NCI-H345 (cell line): ENCODE measurements at places on chromosomes 1 and 21.

DNA sequence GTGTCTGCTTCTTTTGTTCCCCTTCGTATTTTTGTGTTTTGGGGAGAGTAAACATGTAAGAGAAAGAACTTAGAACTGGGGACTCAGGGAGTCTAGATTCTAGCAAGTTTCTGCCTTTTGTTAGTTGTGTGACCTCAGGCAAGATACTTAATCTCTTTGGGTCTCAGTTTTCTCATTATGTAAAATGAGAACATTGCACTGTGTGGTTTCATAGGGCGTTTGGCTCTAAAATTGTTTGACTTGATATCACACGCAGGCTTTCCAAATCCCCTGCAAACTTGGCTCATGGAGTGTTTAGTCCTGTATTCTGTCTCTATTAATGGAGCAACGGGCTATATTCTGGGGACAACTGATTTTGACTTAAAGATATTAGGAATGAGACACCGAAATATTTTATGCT lies 57.7 kb downstream of the NTNG1 start:
- no peak for DNase-seq

DNA sequence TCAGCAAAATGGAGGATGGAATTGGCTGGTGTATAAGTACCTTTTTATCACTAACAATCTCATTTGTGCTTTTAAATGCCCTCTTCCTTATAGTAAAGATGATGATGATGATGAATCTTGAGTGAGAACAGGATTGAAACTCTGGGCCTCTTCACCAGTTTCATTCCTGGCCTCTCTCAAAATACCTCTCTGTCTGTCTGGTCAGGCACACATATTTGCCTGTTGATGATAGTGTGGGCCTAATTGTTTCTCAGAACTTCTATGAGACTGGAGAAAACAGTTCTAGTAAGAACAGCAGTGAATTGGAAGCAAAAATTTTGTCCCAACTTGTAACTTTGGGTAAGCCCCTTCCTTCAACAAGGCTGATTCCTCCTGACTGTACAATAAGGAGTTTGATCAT lies 94.4 kb upstream of the RGS4 start:
- DNase-seq, result no peak

DNA sequence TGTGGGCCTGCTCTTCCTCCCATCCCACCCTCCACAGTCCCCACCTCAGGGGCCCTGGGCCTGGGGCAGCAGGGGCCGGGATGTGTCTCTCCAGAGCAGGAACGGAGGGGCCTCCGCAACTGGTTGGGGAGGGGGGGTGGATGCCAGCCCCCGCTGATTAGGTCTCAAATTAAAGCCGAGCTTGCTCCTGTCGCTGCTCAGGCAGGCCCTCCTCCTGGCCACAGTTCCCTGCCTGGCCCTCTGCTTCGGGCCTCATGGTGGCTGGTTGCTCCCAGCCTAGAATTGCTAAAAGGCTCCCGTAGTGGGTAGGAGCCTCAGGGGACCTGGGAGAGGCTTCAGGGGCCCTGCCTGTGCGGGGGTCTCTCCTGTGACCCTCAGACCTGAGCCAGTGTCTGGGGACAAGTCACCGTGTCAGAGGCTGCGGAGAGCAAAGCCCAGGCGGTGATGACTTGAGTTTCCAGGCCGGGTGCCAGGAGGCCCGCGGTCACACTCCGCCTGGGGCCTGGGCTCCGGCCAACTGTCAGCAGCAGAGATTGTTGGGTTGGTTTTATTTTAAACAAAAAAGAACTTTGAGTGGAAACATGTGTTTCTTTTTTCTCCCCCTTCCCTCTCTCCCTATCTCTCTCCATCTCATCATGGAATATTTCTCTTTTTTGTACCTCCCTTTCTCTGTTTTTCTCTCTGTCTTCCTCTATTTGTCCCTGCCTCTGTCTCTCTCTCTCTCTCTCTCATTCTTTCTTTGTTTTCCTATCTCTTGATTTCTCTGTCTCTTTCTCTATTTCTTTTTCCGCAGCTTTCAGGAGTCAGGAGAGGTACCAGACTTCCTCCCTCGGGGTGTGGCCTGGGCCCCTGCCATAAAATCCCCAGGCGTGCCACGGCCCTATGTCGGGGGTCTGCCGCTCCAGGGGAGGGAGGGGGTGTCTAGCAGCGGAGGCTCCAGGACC lies 20.0 kb upstream of the EPHA2 start:
- no peak for DNase-seq

GRCh38 chr1:197677752-197678295 lies 97.5 kb downstream of the DENND1B start:
- no peak for DNase-seq

DNA sequence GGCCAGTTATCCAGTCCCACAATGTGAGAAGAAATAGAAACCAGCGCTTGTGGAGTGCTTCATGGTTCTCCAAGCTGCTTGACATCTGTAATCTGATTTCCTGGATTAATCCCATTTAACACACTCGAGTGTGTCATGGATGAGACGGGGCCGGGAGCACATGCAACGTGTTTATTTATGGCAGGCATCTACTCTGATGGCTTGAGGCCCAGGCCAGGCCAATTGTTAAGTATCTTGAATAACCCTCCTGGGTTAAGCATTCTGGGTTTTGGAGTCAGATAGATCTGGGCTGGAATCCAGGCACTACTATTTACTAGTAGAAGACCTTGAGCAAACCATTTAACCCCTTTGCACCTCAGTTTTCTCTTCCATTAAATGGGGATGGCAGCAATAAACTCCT lies 37.5 kb upstream of the LAPTM5 start:
- no peak for DNase-seq

- peak; percentile 29 for DNase-seq
These were observed 171.4 kb downstream of the CAMTA1 start for GRCh38 chr1:6956488-6957159.

- no peak for DNase-seq
These were observed 31.1 kb downstream of the CASZ1 start for GRCh38 chr1:10765304-10765703.

DNA sequence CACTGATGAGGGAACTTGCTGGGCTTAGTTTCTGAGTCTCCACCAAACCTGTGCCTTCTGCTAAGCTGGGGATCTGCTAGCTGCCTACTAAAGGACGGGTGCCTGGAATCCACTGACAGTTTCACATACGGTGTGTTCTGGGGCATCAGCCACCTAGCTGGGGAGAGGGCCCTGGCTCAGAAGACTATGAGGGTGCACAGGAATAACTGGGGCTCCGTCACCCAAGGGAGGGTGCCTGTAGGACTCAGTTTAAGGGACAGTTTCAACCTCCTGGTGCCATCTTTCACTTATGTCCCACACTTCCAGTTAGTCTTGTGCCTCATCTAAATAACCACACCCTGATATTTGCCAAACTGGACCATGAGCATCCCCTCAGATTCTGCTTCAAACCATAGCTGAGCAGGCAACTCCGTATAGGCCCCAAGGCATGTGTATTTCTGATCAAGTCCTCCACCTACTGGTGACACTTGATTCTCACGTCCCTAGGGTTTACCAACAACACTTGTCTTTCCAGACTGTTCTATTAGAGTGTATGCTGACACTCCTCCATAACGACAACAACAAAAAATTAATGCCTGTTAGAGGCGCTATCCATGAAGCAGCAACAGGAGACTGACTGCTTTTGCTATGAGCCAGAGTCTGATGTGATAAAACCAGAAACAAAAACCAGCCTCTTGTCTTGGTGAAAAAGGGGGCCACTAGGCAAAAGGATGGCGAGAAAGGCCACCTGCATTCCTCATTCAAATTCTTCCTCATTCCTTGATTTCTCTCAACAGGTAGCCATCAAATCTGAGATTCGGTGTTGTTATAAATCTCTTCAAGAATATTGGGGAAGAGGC lies 55.0 kb upstream of the PAXBP1 start:
- peak; percentile 60 for DNase-seq

- no peak for DNase-seq
These were observed 24.4 kb downstream of the SLC66A1 start for GRCh38 chr1:19336543-19336942.

DNA sequence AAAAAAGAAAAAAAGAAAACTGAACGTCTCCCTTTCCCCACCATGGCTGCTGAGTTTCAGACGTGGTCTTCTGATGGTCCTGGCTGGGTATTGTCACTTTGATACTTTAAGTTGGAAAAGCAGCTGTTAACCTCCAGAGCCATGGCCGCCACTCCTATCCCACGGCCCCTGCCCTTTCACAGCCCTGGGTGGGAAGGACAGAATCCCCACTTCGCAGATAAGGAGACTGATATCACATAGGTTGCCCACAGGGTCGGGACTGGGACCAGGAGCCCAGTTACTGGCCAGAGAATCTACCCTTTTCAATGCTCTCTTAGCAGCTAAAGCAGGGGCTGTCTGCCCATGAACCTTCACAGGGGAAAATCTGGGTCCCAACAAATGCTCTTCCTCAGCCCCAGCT lies 16.8 kb downstream of the BMP8A start:
- DNase-seq, result no peak

DNA sequence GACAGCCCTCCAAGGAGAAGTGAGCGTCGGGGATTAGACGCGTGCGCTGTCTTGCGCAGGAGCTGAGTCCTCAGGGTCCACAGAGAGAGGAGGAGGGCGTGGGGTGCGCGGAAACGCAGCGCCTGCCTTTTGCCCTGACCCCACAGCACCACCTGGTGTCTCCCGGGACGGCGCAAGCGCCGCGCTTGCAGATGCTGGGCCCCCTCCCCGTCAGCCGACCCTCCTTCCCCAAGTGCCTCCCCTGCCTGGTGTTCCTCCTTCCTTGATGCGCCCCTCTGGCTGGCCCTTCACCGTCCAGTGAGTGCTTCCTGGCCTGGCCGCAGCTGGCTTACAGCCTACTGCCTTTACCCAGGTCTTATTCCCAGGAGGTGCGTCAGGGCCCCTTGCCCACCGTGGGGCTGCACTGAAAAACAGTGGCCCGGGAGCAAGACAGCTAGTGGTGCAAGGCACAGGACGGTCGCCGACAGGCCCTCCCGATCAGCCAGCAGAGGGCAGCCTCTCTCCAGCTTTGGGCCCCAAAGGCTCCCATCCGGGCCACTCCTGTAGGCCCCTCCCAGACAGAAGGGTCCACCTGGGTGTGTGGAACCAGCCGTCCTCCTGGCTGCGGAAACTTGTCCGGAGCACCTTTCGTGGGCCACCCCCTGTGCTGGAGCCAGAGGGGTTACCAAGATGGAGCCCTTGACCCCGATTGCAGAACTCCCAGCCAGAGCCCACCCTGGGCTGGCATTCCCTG lies 12.9 kb upstream of the PHLDA3 start:
- DNase-seq, result peak; percentile 88

DNA sequence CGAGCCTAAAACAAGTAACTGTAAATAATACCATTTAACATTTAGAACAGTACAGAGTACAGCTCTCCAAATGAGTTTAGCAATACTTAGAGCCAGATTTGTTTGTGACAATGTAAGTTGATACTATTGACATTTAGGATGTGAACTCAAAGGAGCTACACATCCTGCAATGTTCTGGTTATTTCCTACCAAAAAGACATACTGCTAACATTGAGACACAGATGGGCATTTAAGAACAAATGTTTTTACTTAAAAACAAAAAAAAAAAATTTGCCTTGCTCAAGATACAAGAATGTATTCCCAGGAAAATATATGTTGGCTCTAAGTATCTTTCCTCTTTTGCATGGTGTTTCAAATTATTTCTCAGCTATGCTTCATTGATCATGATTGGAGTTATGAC lies 1464.8 kb upstream of the PRMT6 start:
- DNase-seq, result peak; percentile 12

- DNase-seq, result no peak
These were observed 57.0 kb downstream of the CNIH3 start for GRCh38 chr1:224673141-224673540.

GRCh38 chr1:160070243-160071163 lies 543 bp upstream of the KCNJ10 start:
- DNase-seq, result peak; percentile 72

GRCh38 chr21:42162831-42163510 lies 56.0 kb upstream of the ABCG1 start:
- peak; percentile 33 for DNase-seq

GRCh38 chr21:40603774-40604173 lies 243.2 kb downstream of the DSCAM start:
- no peak for DNase-seq

DNA sequence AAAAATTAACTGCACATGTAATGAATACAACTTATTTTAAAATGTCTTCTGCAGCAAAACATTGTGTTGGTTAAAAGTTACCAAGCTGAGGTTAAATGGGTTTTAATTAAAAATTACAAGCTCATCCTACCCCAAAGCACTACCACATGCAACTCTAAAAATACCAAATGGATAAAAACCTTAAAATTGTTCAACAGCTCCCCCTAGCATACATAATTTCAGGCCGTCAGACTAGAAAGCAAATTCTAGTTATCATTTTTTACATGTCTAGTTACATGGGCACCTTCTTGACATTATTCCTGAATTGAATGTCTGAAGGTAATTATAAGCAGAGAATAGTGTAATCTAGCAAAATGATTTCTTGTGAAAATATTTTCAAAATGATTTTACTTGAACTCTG lies 176.5 kb downstream of the C1orf21 start:
- peak; percentile 5 for DNase-seq

- DNase-seq, result peak; percentile 94
These were observed 18.4 kb upstream of the REG4 start for GRCh38 chr1:119829625-119830024.

GRCh38 chr1:97501628-97502027 lies 419.2 kb downstream of the DPYD start:
- no peak for DNase-seq

- DNase-seq, result no peak
These were observed 10.7 kb downstream of the NEGR1 start for GRCh38 chr1:72271555-72272085.

DNA sequence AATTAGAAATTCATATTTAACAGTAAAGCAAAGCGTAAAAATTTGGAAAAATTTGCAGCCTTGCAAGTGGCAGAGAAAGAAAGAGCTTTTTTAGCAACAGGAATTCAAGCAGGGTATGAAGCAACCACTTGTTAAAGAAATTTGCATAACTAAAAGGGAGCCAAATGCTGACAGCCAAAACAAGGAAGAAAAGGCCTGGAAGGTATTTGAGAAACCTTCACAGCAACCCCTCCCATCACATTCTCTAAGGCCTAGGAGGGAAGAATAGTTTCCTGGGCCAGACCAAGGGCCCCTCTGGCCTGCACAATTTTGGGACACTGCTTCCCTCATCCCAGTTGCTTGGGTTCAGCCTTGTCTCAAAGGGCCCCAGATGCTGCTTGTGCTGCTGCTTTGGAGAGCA lies 672.4 kb upstream of the TMPRSS15 start:
- no peak for DNase-seq

- no peak for DNase-seq
These were observed 104.8 kb upstream of the SLC44A3 start for GRCh38 chr1:94715321-94715720.

- peak; percentile 71 for DNase-seq
These were observed 272.7 kb downstream of the FOXD2 start for GRCh38 chr1:47710329-47711071.

- DNase-seq, result no peak
These were observed 20.9 kb downstream of the SDC3 start for GRCh38 chr1:30887485-30888315.

- peak; percentile 43 for DNase-seq
These were observed at the start of gene HPDL for GRCh38 chr1:45326627-45327623. Gene HPDL (plus strand): TSS chr1:45326895. CDS start chr1:45327149, 254 bp downstream.

DNA sequence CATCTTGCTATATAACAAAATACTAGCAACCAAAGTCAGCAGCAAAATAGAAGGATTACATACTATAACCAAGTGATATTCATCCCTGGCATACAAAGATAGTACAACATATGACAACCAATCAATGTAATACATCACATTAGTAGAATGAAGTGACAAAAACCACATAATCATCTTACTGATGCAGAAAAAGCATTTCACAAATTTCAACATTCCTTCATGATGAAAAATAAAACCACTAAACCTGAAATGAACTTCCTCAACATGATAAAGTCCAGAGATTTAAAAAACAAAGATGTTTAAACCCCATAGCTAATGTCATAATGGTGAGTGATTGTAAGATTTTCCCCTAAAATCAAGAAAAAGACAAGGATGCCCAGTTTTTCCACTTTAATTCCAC lies 18.6 kb downstream of the RO60 start:
- DNase-seq, result no peak
